Nucleus accumbens (tissue), 56 donors: ENCODE measurements at places on chromosomes 16 and 17.

DNA sequence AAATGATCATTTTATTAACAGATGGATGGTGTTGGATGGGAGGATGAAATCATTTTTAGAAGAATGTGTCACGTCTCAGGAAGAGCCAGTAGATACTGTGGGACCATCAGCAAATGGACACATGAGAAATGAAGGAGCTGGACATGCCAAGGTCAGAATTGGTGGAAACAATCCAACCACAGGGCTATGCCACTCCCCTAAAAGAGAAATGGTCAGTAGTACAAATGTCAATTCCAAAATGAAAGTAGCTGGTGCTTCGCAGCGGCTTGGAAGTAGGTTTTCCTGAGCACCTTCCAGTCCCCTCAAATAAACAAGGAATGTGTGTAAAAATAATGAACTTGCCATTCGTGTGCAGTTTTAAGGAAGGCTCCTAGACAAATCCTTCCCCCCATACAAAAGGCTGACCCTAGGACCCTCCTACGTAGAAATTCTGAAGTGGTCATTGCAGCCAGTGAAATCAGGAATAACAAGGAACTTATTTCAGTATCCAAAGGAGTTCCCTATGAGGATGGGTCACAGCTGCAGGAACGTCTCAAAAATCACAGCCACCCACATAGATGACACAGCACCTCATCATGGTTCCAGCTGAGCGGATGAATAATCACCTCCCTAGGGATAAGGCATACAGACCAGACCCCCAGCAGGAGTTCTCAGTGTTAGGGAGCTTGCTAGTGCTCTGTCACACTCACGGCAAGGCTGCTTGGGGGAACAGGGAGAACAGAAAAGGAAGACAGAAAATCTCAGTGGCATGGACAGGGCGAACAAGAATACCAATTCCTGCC lies 239.2 kb downstream of the HS3ST3A1 start:
- no peak for DNase-seq

DNA sequence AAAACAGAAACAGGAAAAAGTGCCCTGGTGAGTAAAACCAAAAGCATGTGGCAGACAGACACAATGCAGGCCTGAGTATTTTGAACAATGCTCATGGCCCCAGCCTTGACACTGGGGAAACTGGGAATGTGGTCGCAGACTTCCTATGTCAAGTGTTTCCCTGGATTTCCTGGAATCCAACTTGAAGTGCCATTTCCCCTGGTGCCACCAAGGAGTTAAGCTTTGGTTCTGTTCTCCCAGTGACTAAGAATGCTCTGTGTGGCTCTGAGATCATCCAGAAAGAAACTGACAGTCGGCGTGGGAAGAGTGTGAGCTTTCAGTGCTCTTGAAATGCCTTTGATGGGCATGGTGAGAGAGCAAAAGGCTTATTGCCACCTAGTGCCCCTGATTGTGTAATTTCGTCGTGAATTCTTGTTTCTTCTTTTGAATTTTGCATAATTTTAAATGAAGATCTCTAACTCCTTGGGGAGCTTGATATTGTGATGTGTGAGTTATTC lies 96.0 kb downstream of the YPEL2 start:
- peak; percentile 77 for DNase-seq

- peak; percentile 21 for DNase-seq
These were observed 100.5 kb downstream of the XYLT1 start for GRCh38 chr16:17370223-17370707.

GRCh38 chr16:82133798-82134197 lies 36.2 kb downstream of the MPHOSPH6 start:
- DNase-seq = no peak

DNA sequence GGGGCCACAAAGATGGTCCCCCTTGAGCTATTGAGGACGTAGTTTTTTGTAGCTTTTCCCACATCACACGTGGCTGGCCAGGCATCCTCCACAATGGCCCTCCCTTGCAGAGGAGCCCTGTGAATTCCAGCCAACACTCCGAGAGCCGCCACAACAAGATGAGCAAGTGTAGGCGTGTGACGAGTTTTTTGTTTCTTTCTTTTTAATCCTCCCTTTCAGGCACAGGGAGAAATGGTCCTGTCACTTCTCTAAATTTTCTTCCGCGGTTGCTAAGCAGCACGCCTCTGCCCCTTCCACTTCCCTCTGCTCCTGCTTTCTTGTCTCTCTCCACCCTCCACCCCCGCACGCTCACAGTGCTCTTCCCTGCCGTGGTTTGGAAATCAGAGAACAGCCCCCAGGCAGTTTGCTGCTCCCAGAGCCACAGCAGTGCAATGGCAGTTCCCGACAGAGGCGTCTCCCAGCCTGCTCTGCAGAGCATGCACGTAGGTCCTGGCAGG lies 68.0 kb upstream of the MRTFB start:
- DNase-seq = peak; percentile 39

DNA sequence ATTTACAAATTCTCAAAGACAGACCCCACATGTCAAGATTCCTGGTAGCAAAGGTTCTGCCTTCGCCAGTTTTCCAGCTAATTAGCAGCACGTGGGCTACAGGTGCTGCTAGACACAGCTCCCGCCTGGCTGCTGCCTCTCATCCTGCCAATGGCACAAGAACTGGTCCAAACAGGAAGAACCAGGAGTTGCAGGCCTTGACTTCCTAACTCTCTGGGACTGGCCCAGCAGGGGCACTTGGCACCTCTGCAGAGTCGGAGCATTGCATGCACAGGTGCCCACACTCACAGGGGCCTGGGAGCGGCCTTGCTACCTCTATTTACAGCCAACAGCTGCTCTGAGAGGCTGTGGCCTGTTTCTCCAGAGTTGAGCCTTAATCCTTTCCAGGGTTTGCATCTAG lies 39.6 kb downstream of the TK2 start:
- no peak for DNase-seq

DNA sequence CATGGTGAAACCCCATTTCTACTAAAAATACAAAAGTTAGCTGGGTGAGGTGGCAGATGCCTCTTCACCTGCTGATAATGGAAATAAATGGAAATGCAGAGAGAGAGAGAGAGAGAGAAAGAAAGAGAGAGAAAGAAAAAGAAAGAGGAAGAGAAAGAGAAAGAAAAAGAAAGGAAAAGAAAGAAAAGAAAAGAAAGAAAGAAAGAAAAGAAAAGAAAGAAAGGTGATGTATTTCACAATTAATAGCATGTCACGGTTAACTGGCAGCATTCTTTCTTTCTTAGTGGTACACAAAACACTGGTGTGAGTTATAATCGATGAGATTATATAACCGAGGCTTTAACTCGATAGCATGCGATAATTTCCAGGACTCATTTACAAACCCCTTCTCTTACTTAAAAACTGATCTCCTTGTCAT lies 3.2 kb downstream of the ACOX1 start:
- DNase-seq = no peak

GRCh38 chr17:4950075-4950745 lies 709 bp upstream of the ENO3 start:
- no peak for DNase-seq

- DNase-seq = no peak
These were observed 9.9 kb downstream of the ACSM3 start for GRCh38 chr16:20773679-20774078.

- no peak for DNase-seq
These were observed 87.0 kb downstream of the BMERB1 start for GRCh38 chr16:15521390-15521757.
